ENCODE measurements at places on chromosomes 2 and 18.

- no peak for DNase-seq
Measured at GRCh38 chr2:219087361-219087760, 26.6 kb upstream of the IHH start.

GRCh38 chr18:13447621-13448334, 229.2 kb downstream of the LDLRAD4 start:
- no peak for DNase-seq

DNA sequence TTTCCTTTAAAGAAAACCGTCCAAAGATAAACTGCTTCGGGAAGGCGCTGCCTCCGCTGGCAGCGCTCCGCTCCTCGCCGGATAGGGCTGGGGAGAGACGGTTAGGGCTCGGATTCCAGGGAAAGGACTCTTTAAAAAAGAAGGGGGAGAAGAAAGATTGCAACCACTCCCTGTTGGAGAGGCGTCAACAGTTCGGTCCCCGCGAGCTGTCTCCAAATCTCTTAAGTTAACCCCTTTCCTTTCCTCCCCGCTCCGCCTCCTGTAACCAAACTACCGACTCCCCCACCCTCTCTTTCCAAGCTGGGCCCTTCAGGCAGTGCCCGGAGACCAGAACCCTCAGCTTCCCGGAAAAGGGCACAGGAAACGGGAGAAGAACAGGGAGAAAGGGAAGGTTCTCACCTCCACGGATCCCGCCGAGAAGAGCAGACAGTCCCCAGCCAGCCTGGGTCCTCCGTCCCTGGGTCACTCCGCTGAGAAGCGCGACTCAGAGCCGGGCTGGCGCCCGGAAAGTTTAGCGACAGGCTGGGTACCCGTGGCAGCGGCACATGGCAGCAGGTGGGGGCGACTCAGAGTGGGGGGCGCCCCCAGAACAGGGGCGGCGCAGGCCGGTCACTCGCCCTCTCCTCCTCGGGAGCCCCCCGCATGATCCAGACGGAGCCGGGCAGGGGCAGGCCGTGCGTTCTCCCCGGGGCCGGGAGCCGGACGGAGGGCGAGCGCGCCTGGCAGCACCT, 675 bp downstream of the FZD5 start:
- no peak for DNase-seq

DNA sequence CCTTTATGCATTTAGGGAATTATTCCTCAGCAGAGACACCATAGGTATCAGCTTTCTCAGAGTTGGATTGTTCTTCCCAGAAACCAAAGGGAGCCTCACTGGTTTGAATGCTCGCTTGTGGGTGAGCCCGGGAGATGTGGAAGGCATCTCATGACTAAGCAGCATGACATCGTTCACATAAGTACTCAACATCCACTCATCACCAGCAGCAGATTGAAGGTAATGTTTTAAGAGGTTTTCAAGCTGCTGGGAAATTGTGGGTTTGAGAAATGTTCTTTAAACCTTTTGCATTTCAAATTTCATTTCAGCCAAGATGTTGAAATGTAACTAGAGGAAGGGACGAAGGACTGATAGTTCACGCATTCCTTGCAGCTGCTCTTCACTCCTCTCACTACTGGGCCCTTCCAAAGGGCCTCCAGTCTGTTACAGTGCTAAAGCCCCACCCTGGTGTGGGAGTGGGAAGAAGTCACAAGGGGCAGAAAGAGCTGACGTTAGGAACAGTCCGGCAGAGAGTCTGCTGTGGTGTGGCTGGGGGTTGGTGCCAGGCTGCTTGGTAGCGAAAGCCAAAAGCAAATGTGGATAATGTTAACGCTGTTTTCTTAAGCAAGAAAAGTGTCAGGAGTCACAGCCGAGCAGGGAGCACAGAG, 324.5 kb upstream of the EPHA4 start:
- DNase-seq = no peak

GRCh38 chr2:195470622-195471021, 186.4 kb upstream of the SLC39A10 start:
- DNase-seq = no peak

- DNase-seq = no peak
Measured at GRCh38 chr2:8312861-8313830, 368.7 kb upstream of the ID2 start.

DNA sequence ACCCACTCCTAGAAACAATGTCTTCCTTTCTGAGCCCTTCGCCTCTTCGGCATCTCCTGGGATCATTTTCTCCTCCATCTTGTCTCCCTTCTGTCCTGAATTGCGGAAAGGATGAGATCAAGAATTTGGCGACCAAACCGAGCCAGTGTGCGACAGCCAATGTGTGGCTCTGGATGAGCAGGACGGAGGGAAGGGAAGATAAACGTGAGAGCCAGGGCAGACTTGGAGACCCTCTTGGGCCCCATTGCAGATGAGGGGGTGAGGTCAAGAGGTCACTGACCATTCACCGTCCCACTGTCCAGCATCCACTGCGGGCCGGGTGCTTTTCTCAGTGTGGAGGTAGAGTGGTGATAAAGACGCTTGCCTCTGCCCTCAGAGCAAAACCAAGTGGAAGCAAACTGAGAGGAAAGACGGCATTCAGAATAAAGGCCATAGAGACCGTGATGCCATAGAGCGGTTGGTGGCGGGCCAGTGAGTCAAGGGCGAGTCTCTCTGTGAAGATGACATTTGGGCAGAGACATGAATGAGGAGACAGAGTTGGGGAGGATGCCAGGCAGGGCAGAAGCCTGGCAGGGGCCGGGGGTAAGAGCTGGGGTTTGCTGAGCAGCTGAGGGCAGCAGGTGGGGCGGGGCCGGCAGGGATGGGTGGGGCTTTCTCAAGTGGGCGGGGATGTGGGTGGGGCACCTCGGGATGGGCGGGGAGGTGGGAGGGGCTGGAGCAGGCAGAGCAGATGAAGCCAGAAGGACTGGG, 55.6 kb downstream of the ACAA2 start:
- DNase-seq = no peak

GRCh38 chr2:143968360-143968759, 551.6 kb downstream of the ZEB2 start:
- DNase-seq = no peak

- DNase-seq = no peak
Measured at GRCh38 chr2:70367722-70368323, 66.0 kb upstream of the FAM136A start.

- DNase-seq = no peak
Measured at GRCh38 chr2:225471039-225471438, 71.5 kb downstream of the NYAP2 start.

GRCh38 chr2:101383016-101383541, 4.2 kb downstream of the CREG2 start:
- no peak for DNase-seq

DNA sequence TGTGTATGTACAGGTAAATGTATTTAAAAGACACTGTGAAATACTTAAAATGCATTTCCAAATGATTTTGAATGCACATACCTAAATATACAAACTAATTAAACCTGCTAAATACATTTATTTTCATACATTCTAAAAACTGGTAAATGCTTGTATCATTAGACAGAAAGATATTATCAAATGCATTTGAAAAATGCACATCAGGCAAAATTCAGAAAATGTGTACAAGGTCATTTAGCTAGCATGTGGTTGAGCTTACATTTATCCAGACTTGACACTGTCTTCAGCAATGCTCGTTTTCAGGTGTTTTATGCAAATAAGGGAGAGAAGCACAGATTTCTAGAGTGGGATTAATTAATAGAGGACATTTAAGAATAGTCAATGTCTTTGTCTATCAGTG, 374.2 kb downstream of the SUCLG1 start:
- DNase-seq = no peak

DNA sequence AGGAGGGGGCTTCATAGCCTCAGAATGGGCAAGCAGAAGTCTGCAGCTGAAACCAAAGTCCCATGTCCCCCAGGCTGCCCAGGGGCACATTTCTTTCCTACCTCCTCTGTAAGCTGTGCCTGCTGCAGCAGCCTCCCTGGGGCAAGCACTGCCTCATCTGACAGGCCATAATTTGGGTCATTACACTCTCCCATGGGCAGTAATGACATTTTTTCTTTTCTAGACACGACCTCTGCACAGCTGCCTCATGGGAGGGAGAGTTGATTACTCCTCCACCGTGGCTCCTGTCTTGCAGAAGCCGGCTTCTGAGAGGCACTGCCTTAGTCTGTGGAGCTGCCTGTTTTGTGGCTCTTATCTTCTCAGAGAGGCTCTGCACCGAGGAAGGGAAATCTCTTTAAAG, 268.9 kb downstream of the TDRD15 start:
- DNase-seq = no peak

DNA sequence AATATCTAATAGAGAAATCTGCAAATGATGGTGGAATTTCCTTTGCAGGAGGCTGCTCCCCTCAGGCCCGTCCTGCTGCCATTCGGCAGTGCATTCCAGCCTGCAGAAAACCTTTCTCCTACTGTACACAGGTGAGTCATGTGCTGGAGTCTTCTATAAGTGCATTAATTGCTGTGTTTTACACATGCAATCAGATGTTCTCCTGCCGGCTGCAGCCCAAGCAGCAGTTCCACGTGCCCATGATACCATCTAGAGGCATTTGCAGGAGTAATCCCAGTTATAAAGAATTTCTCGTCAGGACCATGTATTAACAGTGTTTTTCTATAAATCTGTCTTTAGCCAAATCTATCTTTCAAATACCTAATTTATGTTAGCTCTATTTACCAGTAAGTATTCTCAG, 304.7 kb upstream of the HNMT start:
- no peak for DNase-seq

DNA sequence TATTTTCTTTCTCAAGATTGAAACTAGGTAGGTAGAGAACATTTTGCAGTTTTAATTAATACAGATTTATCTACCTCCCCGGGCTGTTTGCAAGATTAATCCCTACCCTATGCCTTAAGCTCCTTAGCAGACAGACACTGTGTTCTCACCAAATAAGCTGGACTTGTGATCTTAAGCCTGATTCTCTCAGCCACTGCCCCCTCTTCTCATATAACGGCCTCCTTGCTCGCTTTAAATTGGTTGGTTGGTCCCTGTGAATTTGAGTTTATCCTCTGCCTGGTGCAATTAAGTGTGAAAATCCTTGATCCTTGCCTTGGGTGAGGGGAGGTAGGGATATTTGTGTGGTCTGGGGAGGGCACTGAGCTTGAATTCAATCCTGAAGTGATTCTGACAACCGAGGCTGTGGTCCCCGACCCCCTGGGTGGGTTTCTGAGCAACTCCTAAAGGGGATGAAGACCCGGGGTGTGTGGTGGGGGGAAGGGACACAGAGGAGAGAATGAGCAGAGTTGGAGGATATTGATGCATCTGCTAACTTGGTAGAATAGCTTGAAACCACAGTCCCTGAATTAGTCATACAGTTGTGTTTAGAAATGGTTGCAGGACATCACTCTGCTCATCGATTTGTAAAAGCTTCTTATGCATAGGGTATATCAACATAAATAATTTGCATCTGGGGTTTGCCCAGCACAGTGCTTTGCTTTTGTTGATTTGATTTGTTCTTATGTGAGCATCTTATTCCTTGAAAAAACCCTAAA, 36.9 kb upstream of the NCKAP5 start:
- no peak for DNase-seq

DNA sequence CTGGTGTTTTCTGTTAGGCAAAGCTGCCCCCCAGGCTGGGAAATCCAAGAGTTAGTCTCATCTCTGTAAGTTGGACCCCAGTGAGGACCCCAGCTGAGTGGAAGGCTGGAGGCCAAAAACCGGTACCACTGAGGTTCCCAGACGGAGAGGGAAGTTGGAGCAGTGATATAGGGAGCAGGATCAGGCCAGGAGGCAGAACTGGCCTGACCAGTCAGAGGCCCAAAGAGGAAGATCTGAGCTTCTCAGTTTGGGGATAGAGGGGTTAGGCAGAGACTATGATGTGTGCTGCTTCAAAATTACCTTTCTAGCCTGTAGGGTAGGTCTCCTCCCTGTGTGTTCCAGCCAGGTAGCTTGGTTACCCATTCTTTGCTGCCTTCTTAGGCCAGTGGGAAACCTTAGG, 4.6 kb upstream of the RNF181 start:
- no peak for DNase-seq

All from stimulated activated CD4-positive, alpha-beta T cell treated with anti-CD3 and anti-CD28 coated beads, Interleukin-1b, Interleukin-23, amount 100 ng/mL, for 1 hour (primary cell).